CD4-positive, alpha-beta memory T cell (primary cell): ENCODE measurements at places on chromosomes 3 and 15. TPM values are rescaled to one million over a fixed set of nuclear protein-coding genes. Genes with fewer than 3 reads are reported as not detected.

Gene SLC7A14
- total RNA-seq: not detected

DNA sequence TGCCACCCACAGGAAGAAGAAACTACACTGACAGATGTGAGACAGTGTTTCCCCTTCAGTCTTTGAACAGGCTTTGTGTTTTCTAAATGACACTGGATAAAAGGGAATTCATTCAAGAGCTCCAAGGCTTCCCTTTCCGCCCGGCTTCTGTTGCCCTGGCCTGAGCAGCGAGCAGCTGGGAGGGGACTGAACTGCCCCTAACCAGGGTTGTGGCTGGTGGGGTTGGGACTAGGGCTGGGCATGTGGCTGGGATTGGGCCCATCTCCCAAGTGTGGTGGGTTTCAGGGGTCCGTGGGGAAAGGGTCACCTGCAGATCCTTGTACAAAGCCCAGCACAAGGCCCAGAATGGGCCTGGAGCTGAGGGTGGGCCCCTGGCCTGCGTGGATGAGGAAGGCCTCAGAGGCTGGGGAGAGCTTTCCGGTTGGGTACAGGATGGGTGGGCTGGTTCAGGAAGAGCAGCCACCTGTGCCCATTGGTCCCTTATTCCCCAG is 10.4 kb downstream of the VILL start:
- no peak for DNase-seq

DNA sequence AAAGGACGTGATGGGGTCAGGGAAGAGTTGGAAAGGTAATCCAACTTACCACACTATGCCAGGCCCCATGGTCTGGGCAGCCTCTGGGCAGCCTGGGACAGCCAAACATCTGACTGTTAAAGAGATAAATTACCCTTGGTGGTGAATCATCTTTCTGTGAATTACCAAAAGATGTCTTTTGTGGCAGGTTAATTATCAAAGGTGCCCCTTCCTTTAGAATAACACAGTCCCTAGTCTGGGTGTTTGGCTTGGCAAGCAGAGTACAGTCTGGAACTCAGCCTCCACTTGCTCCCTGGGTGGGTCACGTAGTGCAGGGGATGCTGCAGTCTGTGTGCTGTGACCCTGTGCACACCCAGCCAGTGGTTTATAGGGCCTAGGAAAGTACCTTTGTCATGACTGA is 113.1 kb downstream of the ZNF621 start:
- no peak for DNase-seq

DNA sequence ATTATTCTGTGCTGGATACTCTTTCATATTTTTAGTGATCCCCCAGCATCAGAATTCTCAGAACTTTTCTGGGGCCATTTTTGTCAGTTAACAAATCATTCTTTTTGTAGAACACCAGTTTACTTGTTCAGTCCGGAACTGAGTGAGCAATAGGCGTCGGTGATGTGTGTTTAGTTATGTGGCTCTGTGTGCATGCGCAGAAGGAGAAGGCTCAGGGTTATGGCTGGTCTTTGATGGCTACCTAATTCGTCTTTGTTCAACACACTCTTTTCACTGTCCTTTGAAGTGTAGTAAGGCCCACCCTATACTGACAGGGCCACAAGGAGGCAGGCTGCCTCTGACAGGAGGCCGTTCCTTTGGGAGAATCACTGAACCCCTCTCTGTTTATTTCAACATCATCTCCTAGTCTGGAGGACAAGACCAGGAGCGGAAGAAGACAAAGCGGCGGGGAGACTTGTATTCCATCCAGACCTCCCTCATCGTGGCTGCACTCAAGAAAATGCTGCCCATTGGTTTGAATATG is 158.2 kb upstream of the CHRM5 start:
- no peak for DNase-seq

GRCh38 chr3:102144063-102144462 is 290.8 kb upstream of the ZPLD1 start:
- no peak for DNase-seq

DNA sequence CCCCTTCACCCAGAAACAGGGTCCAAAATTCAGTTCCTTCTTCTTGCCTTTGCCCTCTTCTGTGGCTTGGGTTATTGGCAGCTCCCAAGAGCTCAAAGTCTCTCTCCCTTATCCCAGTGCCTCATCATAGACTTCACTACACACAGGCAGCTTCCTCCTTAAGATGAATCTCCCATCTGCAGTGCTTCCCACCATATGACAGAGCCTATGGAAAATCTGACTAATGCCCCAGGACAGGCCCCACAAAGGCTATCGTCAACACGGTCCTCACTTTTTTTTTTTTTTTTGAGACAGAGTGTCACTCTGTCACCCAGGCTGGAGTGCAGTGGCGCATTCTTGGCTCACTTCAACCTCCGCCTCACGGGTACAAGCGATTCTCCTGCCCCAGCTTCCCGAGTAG is 194.1 kb downstream of the MEX3B start:
- no peak for DNase-seq

DNA sequence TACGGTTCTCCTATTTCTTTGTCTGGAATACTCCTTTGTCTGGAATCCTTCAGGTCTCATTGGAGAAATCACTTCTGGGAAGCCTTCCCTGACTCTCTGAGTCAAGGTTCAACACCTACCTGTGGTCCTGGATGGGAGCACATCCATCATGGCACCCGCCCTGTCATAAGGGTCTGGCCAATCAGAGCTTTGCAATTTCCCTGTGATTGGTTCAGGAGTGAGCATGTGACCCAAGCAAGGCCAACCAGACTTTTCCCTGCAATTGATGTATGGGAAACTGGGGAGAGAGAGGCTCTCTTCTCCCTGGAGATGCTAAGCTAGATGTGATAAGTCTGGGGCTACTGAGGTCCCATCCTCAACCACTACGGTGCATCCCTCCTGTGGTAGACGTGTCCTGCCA is 8.1 kb downstream of the FAM3D start:
- no peak for DNase-seq

Gene CFAP100
- total RNA-seq: not detected

Gene CCDC54
- total RNA-seq: not detected

- no peak for DNase-seq
Observed at GRCh38 chr15:59436774-59437141, 1.2 kb upstream of the FAM81A start.

DNA sequence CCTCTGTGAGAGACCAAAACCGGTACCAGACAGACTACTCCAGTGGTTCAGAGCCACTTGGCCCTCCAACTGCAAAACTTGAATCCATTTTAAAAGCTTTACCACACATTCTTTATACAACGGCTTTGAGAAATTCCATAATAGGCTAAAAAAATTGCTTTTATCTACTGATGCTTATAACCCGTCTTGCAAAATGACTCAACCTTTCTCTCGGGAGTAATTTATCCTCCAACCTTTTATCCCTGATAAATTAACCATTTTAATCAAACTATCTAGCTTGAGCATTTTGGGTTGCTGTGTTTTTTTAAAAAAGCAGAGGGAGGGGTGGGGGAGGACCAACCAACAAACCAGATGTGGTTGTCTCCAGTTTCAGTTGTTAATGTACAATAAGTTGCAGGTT is 275.7 kb upstream of the LRTM1 start:
- DNase-seq: no peak

Gene VEPH1
- not detected for total RNA-seq

- no peak for DNase-seq
Observed at GRCh38 chr15:33292717-33293307, 18.0 kb upstream of the RYR3 start.

Gene MFSD1
- 33.7 TPM for total RNA-seq

GRCh38 chr3:142839831-142840230 is 49.1 kb downstream of the PCOLCE2 start:
- no peak for DNase-seq

DNA sequence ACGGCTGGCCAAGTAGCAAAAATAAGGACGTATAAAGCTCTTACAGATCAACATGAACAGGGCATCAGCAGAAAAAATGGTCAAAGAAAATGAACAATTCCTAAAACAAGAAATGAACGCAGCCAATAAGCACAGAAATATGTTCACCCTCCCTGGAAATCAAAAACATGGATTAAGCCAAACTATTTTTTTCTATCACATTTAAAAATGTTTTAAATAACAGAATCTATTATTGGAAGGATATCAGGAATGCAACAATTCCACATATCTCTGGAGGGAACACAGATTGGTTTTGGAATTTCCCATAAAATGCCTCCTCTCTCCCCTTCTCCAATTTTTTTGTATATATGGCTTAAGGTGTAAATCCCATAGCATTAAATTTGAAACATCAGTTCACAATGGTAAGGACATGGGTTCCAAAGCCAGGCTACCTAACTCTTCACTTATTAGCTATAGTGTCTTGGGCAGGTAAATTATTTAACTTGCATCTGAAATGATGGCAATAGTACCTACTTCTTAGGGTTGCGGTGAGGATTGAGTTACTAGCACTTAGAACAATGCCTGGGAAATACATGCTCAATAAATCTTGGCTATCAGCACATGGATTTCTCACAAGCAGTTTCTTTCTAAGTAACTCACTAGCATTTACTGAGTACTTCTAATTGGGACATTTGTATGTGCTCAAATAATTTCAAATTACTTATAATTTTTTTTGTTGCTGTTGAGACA is 10.1 kb downstream of the UACA start:
- no peak for DNase-seq

DNA sequence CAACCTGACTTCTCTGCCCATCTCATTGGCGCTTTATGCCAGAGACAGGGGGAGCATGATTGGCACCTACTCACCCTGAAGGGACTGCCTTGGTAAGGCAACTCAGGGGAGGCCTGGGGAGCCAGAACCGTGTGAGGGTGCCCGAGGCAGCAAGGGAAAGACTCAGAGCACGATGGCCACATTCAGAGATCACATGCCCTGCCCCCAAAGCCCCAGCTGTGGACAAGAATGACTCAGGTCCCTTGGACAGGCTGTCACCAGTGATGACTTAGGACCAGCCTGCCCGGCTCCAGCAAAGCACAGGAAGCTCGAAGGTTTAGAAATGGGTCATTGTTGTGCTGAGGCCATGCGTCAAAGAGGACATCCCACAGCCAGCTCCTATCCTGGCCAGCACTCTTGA is 49.1 kb upstream of the LIMD1 start:
- DNase-seq: no peak
